ENCODE measurements at places on chromosomes 7 and 10. TPM values are rescaled to one million over a fixed set of nuclear protein-coding genes. Genes with fewer than 3 reads are reported as not detected.

- DNase-seq: no peak
These were observed 9.5 kb downstream of the TACC2 start for GRCh38 chr10:121998462-121998861.

- DNase-seq: no peak
These were observed 147.2 kb upstream of the FAM171A1 start for GRCh38 chr10:15518250-15518649.

DNA sequence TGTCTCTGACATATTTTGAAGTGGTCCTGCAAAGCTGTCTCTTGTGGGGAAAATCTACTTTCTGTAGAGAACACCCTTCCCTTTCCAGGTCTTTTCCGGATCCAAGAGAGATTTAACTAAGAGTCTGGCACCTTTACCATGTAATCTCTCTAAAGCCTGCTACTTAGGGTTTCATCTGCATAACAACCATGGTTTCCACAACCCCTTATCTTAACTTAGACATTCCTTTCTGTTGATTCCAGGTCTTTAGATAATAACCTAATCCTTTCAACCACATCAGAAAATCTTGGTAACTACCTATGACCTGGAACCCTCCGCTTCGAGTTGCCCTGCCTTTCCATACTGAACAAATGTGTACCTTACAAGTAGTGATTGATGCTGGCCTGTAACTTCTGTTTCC lies 243.6 kb upstream of the PTER start:
- no peak for DNase-seq

- DNase-seq: peak; percentile 19
These were observed 67.6 kb downstream of the TMEM130 start for GRCh38 chr7:98802088-98802780.

GRCh38 chr10:8035641-8036470 lies 18.6 kb upstream of the GATA3 start:
- DNase-seq: no peak

DNA sequence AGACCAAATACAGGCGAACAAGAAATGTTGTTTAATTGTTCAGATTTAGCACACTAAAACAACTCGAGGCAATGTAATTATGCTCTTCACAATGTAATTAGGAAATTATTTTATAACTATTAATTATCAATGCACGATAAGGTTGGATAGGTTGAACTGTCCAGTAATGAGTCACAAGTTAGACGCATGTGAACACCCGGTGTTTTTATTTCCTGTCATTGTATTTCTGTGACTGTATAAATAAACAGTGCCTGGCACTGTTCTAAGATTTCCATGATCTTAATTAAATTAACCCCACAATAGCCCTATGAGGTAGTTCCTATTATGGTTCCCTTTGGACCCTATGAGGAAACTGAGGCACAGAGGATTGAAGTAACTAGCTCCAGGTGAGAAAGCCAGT lies 26.2 kb downstream of the C10orf105 start:
- no peak for DNase-seq

The PPP1R3A gene
- total RNA-seq: not detected

The IL6 gene
- total RNA-seq: 18.3 TPM

The GJC3 gene
- total RNA-seq: not detected

The IGFBP3 gene
- 272 TPM for total RNA-seq

Data from IMR-90 (cell line).